ENCODE measurements at places on chromosomes 1 and 21.

- no peak for DNase-seq
Observed at GRCh38 chr1:87840767-87841166, 512.1 kb downstream of the LMO4 start.

DNA sequence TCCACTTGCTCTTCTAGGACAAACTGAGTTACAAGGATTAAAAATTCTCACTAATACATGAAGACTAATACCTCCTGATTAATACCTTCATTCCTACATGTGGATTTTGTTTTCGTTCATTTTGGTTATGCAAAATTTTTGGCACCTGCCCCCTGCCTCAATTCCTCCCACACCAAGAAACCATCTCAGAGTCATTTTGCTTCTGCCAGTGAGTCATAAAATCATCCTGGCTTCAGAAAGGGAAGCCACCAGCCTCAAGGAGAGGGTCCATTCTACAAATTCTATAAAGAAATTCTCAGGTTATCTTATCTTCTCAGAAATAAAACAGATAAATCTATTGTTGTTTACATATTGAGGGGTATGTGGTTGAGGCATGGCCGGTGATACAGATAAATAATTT, 103.2 kb upstream of the COA6 start:
- no peak for DNase-seq

- no peak for DNase-seq
Observed at GRCh38 chr21:42421018-42421793, 17.5 kb downstream of the UBASH3A start.

GRCh38 chr1:22228505-22228911, 85.6 kb upstream of the WNT4 start:
- no peak for DNase-seq

DNA sequence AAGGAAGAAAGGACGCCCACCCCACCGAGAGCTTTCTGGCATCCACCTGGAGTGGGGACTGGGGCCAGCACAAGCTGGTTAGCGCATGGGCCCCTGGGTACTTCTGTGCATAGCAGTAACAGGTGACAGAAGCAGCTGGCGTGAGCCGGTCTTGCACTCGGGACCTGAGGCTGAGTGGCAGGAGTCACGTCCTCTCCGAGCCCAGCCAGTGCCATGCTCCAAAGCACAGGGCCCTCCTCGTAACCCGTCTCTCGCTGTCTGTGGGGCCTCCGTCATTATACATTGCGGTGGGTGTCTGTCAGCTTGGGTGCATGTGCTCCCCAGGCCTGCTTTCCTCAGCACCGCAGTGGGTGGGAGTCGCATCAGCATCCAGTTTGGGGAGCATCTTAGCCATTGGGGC, 87.6 kb upstream of the VAMP3 start:
- no peak for DNase-seq

DNA sequence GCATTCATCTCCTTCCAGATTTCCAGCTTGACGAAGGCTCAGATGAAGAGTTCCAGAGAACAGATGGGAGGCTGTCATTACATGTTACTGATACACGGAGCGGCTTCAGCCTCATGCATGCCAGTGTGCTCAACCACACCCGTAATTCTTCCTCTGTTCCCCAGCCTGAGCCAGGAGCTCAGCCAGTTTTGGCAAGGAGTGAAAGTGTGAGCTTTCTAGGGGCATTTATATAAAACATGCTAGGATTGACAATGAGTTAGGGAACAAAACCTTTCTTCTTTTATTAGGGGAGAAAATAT, 290.4 kb upstream of the PLXNA2 start:
- no peak for DNase-seq

DNA sequence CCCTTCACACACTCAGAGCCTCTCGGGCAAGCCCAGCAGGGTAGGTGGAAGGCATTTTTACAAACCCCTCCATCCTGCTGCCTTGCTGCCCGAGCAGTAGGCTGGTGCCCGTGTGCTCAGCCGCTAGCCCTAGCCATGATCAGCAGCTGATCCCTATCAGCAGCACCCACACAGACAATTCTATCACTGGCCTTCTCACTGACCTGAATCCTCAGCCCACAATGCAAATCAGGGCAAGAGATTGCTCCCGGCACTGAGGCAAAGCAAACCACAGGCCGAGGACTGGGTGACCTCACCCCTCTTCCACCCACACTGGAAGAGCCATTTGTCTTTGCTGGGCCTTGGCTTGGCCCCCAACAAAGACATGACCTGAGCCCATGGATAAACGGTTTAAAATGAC, 895 bp upstream of the PDZK1 start:
- DNase-seq, result peak; percentile 66

GRCh38 chr1:19668888-19669287, 4.2 kb downstream of the HTR6 start:
- DNase-seq, result no peak

DNA sequence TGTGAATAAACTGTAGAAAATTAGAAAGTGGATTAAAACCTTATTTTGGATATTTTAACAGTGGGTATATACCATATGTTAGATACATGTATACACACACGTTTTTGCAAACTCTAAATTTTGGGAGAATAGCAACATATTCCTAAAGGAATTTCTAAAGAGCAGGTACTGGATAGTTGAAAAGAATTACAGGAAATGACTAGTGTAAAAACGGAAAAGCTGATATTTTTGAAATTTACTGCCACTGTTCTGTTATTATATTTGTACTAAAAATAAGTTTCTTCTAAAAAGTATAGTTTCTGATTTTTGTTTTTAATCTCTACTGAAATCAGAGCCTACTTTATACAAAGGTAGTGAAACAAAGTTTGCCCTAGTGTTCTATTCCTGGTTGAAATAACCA, 114.1 kb downstream of the HS2ST1 start:
- no peak for DNase-seq
